ENCODE measurements at places on chromosomes 1 and 21.

DNA sequence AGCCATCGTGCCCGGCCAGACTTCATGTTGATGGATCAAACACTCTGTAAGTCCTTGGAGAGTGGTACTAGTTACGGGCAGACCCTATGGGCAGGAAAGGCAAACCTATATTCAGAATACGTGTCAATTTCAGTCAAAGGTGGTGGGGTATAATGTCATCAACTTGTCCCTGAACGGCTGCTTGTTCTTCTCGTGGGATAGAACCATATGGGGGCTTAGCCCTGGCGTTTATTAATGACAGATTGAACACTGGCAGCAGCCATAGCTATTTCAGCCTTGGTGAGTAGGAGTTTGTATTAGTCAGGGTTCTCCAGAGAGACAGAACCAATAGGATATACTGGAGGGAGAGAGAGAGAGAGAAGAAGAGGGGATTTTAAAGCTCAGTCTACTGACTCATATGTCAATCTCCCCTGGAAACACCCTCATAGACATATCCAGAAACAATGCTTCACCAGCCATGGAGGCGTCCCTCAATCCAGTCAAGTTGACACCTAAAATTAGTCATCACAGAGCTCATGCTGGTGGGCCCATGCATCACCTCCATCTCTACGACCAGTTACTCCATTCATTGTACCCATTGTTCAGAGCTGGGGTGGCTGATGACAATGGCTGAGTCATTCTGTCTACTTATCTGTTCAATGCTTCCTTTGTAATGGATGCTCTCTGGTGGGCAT is 16.1 kb upstream of the AQP10 start:
- no peak for DNase-seq

- DNase-seq, result no peak
Measured at GRCh38 chr1:185318431-185319138, 1.5 kb upstream of the IVNS1ABP start.

GRCh38 chr21:36096398-36097290 is 26.8 kb downstream of the CBR1 start:
- no peak for DNase-seq

DNA sequence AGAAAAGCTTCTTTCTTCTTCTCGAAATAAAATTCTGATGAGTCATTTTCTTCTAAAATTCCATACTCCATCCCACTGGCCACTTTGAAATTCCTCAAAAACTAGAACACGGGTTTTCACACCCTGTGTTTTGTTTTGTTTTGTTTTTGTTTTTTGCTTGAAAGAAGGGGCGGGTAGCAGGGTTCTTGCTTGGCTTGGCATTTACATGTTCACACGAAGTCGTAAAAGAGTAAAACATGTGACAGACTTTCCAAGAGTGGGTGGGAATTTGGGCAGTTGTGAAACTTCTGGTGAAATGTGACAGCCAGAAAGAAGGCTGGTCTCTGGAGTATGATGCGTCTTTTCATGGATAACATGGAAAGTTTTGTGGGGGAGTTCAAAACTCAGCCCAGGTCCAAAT is 47.1 kb upstream of the FMN2 start:
- no peak for DNase-seq

DNA sequence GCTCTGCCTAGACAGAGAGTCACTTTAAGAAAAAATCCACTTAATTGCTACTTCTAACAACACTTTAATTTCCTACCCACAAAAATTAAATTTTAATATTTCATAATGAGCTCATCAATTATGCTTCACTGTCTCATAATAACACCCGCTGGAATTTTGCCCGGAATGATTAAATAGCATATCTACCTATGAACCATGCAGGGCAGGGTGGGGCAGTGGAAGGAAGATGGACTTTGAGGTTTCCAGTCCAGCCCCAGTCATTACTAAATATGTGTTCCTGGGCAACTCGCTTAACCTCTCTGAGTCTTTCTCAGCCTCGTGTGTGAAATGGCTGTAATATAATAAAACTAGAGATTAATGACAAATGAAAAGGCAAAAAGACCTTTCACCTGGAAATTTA is 32.8 kb upstream of the SLC45A1 start:
- DNase-seq, result no peak

GRCh38 chr1:65793359-65793732 is 651 bp downstream of the PDE4B start:
- DNase-seq, result no peak

- DNase-seq, result no peak
Measured at GRCh38 chr1:117795190-117795589, 134.2 kb downstream of the GDAP2 start.

GRCh38 chr1:98706173-98706843 is 44.8 kb downstream of the SNX7 start:
- DNase-seq, result no peak

DNA sequence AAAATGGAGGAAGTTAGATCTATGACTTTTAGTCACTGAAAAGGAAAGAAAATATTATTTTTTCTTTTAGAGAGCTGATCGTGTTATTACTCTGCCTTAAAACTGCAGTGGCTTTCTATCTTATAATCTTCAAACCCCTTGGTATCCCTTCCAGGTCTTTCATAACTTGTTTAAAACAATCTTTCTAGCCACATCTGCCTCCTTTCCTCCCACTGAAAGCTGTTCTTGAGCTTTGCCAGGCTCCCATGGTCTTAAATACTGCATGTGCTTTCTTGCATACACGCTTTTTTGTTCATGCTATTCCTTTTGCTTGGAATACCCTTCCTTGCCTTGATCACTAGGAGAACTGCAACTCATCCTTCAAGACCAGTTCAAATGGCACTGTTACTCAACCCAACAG is 65.9 kb upstream of the GADD45A start:
- no peak for DNase-seq

GRCh38 chr1:77188770-77189169 is 30.5 kb downstream of the PIGK start:
- DNase-seq, result no peak

- no peak for DNase-seq
Measured at GRCh38 chr1:107105914-107106313, 34.9 kb upstream of the NTNG1 start.

- no peak for DNase-seq
Measured at GRCh38 chr1:218064426-218064825, 220.7 kb upstream of the RRP15 start.

- DNase-seq, result no peak
Measured at GRCh38 chr1:247557926-247558674, 9.2 kb downstream of the GCSAML start.

DNA sequence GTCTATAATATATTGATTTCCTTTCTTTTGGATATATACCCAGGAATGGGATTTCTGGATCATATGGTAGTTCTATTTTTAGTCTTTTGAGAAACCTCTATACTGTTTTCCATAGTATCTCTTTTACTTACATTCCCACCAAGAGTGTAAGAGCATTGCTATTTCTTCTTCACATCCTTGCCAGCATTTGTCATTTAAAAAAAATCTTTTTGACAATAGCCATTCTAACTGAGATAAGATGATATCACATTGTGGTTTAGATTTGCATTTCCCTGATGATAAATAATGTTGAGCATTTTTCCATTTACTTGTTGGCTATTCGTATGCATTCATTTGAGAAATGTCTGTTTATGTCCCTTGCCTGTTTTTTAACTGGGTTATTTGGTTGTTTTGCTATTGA is 467.4 kb downstream of the COL11A1 start:
- no peak for DNase-seq

- no peak for DNase-seq
Measured at GRCh38 chr1:161309868-161310267, at the start of gene MPZ. Gene MPZ, minus strand, starts transcription at chr1:161309968. Its CDS starts 63 bp downstream, at chr1:161309905.

DNA sequence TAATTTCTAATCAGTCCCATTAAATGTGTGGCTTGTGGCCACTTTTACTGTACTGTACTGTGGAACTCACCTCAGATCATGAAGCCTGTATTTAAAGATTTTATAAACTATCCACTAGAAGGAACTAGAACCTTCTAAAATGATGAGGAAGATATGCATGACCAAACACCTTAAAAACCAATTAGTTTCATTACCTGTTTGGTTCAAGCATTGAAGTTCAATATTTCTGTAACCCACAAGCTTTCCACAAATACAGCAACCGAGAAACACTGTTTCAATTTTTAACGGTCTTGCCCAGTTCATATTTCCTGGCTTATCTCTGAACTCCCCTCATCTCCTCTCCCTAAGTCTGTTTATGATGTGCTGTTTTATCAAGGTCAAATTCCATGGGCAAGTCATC is 264.3 kb upstream of the PLD5 start:
- no peak for DNase-seq

DNA sequence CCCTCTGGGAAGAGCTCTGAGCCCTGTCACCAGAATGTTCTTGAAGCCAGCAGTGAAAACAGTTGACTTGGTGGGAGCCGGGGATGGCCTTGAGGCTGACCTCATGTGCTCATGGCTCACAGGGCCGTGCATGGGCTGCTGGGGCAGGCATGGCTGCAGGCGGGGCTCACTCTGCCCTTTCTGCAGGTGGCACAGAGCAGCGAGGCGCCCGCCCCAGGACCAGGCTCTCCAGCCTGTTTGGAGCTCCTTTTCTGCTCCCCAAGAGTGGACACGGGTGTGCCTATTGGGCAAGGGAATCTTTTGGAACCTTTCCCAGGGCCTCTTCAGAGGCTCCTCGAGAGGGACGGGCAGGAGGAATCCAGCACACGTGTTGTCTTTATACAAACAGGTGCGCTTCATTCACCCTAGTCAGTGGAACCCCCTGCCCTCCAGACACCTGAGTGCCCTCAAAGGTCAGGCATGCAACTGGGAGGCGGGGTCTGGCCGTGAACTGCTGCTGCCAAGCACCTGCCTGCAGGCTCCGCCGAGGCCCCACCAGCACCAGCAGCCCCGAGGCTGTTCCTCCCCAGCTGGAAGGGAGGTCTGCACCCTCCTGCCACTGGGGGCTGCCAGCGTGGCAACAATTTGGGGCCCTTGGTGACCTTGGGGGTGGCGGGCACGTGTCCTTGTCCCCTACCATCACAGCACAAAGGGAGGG is 2.6 kb upstream of the TTC34 start:
- no peak for DNase-seq

- no peak for DNase-seq
Measured at GRCh38 chr21:15850645-15851044, 120.9 kb downstream of the USP25 start.

DNA sequence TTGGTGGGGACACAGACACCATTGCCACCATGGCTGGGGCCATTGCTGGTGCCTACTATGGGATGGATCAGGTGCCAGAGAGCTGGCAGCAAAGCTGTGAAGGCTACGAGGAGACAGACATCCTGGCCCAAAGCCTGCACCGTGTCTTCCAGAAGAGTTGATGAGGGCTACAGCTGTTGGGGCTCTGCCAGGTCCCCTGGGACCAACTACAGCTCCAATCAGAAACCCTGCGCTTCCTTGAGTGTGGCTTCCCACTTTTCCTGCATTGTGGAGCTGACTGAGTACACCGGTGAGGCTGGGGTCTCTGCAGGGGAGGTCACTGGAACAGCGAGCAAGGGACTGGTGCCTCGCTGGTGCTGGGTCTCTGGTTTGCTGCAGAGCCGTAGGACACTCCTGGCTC is 4.5 kb downstream of the ADPRS start:
- DNase-seq, result no peak

GRCh38 chr1:20871419-20871818 is 84.3 kb upstream of the HP1BP3 start:
- DNase-seq, result no peak

DNA sequence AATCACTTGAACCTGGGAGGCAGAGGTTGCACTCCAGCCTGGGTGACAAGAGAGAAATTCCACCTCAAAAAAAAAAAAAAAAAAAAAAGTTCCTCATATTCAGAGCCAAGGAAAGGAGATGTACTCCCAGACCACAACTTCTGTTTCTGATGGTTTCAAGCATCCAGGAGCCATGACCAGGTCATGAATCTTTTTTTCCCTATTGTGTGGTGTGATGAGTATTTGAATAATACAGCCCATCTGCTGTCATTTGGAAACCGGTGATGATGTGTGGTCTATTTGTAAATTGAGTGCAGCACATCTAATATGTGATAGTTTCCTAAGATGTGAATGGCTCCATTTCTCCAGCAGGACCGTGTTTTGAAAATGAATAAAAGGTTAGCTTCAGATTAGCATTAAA is 18.6 kb downstream of the PIK3CD start:
- no peak for DNase-seq

DNA sequence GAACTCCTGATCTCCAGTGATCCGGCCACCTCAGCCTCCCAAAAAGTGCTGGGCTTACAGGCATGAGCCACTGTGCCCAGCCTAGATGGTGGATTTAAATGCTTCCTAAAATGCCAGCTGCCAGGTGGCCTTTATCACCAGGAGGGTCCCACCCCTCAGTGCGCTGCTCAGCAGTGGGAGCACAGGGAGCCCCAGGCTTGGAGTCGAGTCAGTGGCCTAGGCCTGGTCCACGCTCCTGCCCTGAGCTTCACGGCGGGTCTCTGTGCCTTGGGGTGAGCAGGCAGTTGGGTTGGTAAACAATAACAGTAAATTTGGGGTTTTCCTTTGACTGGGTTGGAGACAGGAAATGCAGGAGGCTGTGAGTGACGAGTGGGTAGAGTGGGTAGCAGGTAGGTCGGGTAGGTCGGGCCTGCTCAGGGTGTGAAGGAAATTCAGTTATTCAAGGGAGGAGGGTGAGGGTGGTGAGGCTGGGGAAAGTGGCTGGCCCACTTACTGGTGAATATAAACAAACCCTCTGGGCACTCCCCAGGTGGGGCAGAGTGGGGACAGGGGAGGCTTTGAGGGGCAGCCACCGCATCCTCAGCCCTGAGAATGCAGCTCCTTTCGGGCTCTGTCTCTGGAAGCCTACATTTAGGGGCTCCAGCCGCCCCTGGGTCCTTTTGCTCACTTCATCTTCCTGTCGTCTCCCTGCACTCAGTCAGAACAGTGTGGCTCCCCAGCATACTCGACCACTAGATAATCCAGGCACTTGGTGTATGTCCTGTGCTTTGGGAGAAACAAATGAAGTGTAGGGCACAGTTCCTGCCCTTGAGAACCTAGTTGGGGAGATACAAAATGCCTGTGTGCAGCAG is 33.5 kb upstream of the IL19 start:
- no peak for DNase-seq

DNA sequence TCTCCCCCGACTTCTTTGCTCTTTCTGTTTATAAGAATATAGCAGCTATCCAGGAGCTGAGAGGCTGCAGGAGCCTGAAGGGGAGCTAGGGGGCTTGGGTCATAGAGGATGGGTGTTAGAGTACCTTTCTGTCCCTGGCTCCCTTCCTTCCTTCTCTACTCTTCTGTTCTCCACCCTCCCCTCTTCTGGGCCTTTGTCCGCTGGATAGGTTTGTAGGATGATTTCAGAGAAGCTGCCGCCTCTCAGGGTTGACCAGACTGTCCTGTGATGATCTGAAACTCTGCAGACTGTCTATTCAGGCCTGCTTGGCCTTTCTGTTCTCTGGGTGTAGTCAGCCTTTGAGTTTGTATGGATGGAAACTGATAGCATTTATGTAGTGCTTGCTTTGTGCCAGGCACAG is 26.3 kb downstream of the PPFIA4 start:
- DNase-seq, result no peak

DNA sequence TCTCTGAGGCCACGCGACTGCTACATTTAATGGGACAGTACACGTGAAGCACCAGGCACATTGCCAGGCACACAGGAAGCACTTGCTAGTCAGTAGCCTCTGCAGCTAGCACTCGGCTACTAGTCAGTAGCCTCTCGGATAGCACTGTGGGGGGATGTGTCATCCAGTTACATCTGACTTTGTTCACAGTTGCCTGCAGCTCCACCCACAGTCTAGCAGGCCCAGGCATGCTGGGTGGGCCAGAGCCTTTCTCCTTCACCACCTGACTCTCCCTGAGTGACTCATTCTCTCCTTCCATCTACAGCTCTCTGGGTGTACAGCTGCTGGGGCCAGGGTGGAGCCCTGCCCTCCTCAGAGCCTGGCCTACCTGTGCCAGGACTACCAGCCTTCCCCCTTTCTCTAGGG is 51.5 kb downstream of the PTPRF start:
- DNase-seq, result no peak

Data from vagina (tissue), 2 donors.